ENCODE measurements at places on chromosomes 6 and 20.

GRCh38 chr6:63410435-63411426 lies 90.9 kb upstream of the LGSN start:
- no peak for DNase-seq

DNA sequence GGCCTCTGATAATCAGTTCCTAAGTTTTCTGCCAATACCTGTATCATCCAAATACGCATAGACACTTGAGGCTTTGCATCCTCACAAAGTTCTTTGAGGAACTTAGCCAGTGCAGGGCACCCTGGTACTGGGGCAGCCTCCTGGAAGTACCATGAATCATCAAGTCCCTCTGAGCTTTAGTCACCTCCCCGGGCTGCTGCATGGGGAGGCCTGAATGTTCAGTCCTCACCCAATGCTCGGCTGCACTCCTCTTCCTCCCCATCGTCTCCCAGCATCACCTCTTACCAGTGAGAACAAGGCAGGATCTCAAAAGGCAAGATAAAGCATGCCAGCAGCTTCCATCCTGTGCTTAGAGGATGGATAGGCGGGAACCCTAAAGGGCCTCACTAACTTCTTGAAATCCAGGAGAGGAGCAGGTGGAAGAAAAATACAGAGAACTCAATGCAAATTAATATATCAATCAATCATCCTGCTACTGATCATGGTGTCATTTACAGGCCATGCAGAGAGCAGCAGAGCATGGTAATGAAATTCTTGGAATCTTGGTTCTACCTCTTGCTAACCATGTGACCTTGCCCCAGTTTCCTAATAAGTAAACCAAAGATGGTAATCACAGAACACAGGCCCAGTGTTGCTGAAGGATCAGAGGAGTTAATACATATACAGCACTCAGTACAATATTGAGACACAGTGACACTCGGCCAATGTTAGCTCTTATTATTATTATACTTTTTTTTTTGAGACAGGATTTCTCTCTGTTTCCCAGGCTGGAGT lies 4.7 kb upstream of the CCN6 start:
- no peak for DNase-seq

GRCh38 chr6:28635547-28636158 lies 110.0 kb downstream of the GPX5 start:
- DNase-seq: no peak

- no peak for DNase-seq
These were observed 153.6 kb downstream of the GMPR start for GRCh38 chr6:16392010-16392409.

GRCh38 chr6:70779934-70780333 lies 112.3 kb downstream of the SMAP1 start:
- DNase-seq: no peak

DNA sequence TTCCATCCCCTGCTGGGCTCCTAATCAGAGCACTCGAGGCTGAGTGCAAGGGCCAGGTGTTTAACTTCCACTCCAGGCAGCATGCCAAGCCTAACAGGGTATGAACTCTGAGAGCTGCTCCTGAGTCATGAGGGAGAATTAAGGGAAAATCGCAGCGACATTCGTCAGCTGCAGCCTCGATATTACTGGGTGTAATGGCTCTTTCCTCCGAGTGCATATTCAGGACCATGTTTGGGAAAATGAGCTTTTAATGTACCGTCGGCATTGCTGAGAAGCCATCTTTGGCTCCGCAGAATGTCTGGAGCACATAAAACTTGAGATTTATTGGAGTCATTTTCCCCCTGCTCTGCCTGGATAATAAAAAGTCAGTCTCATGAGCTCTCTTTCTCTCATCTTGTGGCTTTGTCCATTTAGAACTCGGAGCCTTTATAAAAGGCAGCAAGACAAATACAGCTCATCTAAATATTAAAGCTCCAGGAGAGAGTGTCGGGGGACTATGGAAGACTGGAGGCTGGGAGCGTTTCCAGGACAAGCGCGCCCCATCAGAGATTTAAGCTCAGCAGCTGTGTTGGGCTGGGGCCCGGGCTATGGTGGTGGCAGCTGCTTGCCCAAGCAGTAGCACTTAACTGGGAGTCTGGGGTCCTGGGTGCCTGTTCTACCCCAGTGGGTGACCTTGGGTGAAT lies 103.7 kb downstream of the TOX2 start:
- DNase-seq: no peak

GRCh38 chr6:45278367-45278766 lies 49.8 kb upstream of the RUNX2 start:
- no peak for DNase-seq

- DNase-seq: no peak
These were observed 196.3 kb upstream of the SLC24A3 start for GRCh38 chr20:19016140-19016497.

DNA sequence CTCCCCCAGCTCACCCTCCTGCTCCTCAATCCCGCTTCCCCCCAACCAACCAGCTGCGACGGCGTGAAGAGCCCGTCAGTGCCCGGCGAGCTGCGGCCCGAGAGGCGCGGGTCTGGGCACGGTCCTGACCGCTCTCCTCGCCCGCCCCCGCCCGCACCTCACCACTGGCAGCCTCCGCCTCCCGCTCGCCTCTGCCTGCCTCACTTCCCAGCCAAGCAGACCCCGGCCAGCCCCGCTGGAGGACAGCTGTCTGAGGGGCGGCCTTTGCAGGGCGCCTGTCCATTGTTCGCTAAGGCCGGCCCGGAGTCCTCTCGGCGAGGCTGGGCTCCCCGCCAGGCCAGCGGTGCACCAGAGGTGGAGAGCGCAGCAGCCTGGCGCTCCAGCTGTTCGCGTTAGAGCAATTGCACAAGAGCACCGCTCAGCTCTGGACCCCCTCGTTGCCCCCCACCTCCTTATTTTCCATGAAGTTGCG lies 1.3 kb downstream of the SOBP start:
- peak; percentile 21 for DNase-seq

GRCh38 chr6:14645221-14645620 lies 527.6 kb downstream of the CD83 start:
- no peak for DNase-seq

DNA sequence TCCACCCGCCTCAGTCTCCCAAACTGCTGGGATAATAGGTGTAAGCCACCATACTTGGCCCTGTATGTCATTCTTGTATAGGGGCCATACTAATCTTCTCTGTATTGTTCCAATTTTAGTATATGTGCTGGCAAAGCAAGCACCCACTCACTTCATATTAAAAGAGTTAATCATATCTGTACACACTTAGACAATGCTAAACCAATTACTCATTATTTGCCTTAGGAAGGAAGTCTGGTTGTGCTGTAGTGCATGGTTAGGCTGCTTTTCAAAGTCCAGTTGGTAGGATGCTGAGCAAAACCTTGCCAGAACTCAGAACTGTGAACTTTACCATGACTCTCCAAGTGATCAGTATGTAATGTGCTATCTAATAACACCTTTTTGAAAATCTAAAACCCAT lies 88.6 kb downstream of the LIN28B start:
- DNase-seq: no peak

- no peak for DNase-seq
These were observed 664.9 kb upstream of the CITED2 start for GRCh38 chr6:140039364-140039763.

DNA sequence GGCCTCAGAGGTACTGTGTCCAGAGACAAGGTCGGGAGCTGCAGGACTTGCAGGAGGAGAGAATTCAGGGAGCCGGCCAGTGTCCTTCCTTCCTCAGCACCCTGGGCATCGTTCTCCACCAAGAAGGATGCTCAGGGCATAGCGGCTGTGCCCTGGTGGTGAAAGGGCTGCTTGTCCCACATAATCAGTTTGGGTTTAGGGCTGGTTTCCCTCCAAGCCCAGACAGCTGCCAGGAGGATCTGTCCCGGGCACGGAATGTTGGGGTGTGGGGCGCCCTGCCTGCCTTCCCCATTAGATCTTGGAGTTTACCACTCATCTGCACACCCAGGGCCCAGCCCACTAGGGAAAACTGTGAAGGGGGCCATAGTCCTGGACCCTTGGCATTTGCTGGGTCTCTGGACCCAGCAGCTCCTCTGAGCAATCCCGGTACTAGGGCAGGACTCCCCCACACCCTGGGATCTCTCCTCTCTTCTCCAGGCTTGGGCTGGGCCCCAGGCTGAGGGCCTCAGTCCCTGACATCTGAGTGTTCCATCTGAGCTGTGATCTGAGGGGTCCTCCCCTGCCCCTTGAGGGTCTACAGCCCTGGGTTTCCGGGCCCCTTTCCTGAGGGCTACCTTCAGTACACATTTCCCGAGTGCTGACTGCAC lies 18.6 kb upstream of the SPDEF start:
- no peak for DNase-seq

GRCh38 chr6:121158438-121158837 lies 175.8 kb downstream of the TBC1D32 start:
- no peak for DNase-seq

DNA sequence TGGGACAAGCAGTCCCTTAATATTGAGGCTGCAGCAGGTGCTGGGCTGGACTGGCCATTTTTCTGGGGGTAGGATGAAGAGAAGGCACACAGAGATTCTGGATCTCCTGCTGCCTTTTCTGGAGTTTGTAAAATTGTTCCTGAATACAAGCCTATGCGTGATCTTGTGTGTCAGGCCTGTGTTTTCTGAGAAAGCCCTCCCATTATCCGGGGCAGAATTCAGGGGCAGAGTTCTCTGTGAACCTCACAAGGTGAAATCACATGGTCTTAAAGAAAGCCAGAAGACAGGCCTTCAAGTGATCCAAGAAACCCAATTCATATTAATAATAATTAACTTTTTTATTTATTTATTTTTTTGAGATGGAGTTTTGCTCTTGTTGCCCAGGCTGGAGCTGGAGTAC lies 12.5 kb downstream of the CCN5 start:
- no peak for DNase-seq

- DNase-seq: no peak
These were observed 232.5 kb downstream of the RFPL4B start for GRCh38 chr6:112579601-112580000.

GRCh38 chr6:87914637-87915395 lies 132.8 kb upstream of the SPACA1 start:
- DNase-seq: no peak

GRCh38 chr6:142165227-142165626 lies 18.2 kb downstream of the VTA1 start:
- no peak for DNase-seq

- no peak for DNase-seq
These were observed at the start of gene TFAP2C for GRCh38 chr20:56628873-56629463. Gene TFAP2C (plus strand): TSS chr20:56629306. CDS start chr20:56629545, 239 bp downstream.

- peak; percentile 65 for DNase-seq
These were observed 104.4 kb upstream of the FAM184A start for GRCh38 chr6:119182875-119183274.

DNA sequence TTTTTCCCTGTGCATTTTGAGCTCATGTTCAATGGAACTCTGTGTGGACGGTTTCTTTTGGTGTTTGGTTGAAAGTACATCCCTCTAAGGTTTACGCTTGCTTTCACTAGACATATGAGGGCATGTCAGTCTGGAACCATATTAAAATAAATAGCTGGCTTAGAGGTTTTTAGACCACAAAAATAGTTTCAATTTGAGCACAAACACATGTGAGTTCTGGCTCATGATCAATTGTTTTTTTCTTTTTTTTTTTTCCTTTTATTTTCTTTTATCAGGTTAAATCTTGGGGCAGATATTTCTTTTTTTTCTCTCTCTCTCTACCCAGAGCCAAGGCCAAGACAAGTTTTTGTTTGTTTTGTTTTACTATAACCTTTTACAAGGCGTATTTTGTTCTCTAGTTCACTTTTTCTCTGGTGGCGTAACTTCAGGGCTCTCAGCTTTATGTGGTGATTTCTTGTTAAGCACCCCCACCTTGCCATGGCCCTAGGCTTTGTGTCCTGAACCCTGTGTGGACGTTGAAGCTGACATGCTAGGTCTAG lies 92.9 kb downstream of the SHLD1 start:
- no peak for DNase-seq

- DNase-seq: no peak
These were observed 507.7 kb downstream of the EPM2A start for GRCh38 chr6:145227593-145227992.

GRCh38 chr6:52598123-52598823 lies 21.4 kb upstream of the TRAM2 start:
- DNase-seq: peak; percentile 22

- DNase-seq: no peak
These were observed 109.6 kb downstream of the SLC22A3 start for GRCh38 chr6:160457823-160458222.

- no peak for DNase-seq
These were observed at the start of gene TREM1 for GRCh38 chr6:41286544-41287346. Gene TREM1 (minus strand): TSS chr6:41286682. CDS start chr6:41286655, 27 bp downstream.

GRCh38 chr6:19697744-19698290 lies 139.4 kb upstream of the ID4 start:
- no peak for DNase-seq

GRCh38 chr20:20611167-20611566 lies 101.3 kb downstream of the RALGAPA2 start:
- DNase-seq: no peak

- no peak for DNase-seq
These were observed 647.9 kb upstream of the AGPAT4 start for GRCh38 chr6:161921602-161922395.

GRCh38 chr6:78746457-78746856 lies 120.9 kb upstream of the IRAK1BP1 start:
- DNase-seq: no peak

DNA sequence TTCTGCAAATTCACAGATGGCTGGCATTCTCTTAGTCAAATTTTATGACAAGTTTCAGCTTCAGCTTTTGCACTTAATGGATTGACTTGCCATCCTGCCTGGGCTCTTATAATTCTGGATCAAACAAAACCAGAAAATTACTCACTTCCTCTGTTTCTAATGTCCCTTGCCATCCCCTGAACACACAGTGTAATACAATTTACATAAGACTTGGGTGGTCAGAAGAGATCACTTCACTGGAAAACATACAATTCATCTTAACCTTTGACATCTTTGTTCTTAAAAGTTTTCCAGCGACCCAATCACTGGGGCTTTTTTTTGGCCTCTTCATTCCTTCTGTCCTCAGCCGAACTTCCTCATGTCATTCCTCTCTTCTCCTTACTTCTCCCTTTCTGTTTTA lies 199.0 kb downstream of the ARHGAP18 start:
- DNase-seq: no peak

GRCh38 chr6:94350833-94351232 lies 931.5 kb upstream of the EPHA7 start:
- DNase-seq: no peak

- no peak for DNase-seq
These were observed 33.3 kb downstream of the NTSR1 start for GRCh38 chr20:62741701-62742491.

DNA sequence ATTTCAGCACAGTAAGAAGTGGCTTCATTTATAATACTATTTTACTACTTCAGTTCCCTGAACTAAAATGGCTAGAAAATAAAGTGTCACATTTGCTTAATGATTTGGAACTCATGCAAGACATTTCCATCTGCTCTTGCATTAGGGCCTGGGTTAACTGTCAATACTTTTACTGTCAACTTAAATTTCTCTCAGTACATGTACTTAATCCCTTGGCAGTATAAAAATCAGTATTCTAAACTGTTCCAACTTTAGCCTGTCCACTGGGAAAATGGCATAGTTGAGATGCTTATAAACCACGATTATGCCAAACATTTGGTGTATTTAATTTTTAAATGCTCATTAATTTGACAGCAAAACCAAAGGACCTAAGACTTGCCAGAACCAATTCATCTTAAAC lies 154.5 kb downstream of the ASCC3 start:
- DNase-seq: no peak

GRCh38 chr6:82867946-82868345 lies 197.7 kb downstream of the UBE3D start:
- no peak for DNase-seq
